Epithelial cell of alveolus of lung (primary cell): ENCODE measurements at places on chromosomes 1 and 21. TPM values are rescaled to one million over a fixed set of nuclear protein-coding genes. Genes with fewer than 3 reads are reported as not detected.

KLHDC8A gene
- 0.08 and 1.2 TPM in 2 replicates for total RNA-seq

KRTAP11-1 gene
- total RNA-seq = not detected in 2 replicates

APOBEC4 gene
- total RNA-seq = not detected in 2 replicates

CRABP2 gene
- 38.1 and 68.6 TPM in 2 replicates for total RNA-seq

TMEM61 gene
- total RNA-seq = 0.26 TPM in 1 of 2 replicates, not detected in the other

BACE2 gene
- 27.2 and 41.8 TPM in 2 replicates for total RNA-seq

NHLH1 gene
- total RNA-seq = not detected in 2 replicates

PPIH gene
- 38.1 and 51.3 TPM in 2 replicates for total RNA-seq

C1orf141 gene
- total RNA-seq = not detected in 2 replicates

NR0B2 gene
- total RNA-seq = not detected in 2 replicates

LCA5L gene
- 1.2 and 2.4 TPM in 2 replicates for total RNA-seq

RWDD3 gene
- total RNA-seq = 8.1 and 9.3 TPM in 2 replicates

OR2L8 gene
- not detected in 2 replicates for total RNA-seq

MYOC gene
- total RNA-seq = 0.13 TPM in 1 of 2 replicates, not detected in the other

CASQ2 gene
- total RNA-seq = 1.5 TPM in 1 of 2 replicates, not detected in the other
